ENCODE measurements at places on chromosomes 7 and 10. TPM values are rescaled to one million over a fixed set of nuclear protein-coding genes. Genes with fewer than 3 reads are reported as not detected.

Gene GNGT1
- total RNA-seq, result not detected

Gene FAM171A1
- total RNA-seq, result 8.3 TPM

Gene ASNS
- 6.7 TPM for total RNA-seq

Gene NME8
- not detected for total RNA-seq

Gene PKD1L1
- 1.5 TPM for total RNA-seq

Gene WEE2
- total RNA-seq, result not detected

Gene C7orf57
- not detected for total RNA-seq

Gene IDE
- total RNA-seq, result 42.1 TPM

Gene CALY
- total RNA-seq, result not detected

Gene VAX1
- total RNA-seq, result not detected

Gene CPA5
- total RNA-seq, result not detected

Gene KCND2
- total RNA-seq, result not detected

Gene ST8SIA6
- total RNA-seq, result 10.1 TPM

Gene WNT8B
- total RNA-seq, result not detected

Gene MARVELD1
- 6.4 TPM for total RNA-seq

GRCh38 chr7:97499204-97499603, 232.7 kb upstream of the TAC1 start:
- DNase-seq, result no peak

DNA sequence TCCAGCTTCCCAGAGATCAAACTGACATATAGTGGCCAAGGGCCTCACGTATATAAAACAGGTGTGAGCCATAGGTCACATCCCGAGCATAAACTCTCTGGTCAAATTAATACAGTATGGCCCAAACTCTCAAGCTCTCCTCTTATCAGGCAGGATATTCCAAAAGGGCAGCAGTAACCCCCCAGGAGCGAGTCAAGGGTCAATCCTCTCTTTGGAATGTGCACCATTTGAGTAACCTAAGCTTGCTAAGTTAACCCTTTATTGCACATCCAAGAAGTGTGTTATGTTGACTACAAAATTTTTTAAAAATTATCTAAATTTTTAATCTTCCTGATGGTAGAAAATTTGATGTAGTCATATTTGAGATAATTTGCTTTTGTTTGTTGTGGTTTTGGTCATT, 4.5 kb upstream of the TRIM24 start:
- no peak for DNase-seq

DNA sequence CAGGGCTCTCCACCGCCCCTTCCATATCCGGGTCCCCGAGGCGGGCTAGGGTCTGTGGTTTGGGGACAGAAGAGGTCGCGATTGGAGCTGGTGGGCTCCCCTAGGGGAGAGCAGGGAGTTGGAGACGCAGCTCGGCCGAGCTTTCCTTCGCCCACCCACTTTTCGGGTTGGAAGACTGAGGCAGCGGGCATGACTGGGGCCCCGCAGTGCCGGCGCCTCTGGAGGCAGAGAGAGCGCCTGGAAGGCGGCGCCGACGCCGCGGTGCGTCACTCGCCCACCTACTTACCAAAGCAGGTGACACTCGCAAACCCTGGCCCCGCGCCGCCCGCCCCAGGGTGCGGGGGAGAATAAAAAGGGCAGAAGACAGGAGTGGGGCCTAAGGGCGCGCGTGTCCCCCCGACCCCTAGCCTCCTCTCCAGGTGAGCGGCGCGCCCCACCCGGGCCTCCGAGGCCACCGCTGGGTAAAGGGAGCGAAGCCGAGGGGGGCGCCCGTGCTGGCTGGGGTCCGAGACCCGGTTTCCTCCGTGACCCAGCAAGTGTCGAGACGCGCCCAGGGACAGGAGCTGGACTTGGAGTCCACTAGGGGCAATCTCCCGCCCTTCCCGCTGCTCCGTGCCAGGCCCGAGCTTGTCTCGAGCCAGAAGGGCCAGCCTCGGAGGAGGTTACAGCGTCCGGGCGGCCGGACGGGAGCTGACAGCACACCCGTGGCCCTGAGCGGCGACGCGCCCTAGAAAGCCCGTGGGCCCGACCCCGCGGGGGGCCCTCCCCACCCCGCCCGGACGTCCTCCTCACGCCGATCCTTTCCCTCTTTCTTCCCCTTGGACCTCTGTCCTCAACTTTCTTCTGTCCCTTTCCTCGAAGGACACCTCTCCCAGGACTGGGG, 34.4 kb upstream of the GRID1 start:
- peak; percentile 40 for DNase-seq

- DNase-seq, result no peak
These were observed 41.1 kb downstream of the INSIG1 start for GRCh38 chr7:155338632-155339320.

DNA sequence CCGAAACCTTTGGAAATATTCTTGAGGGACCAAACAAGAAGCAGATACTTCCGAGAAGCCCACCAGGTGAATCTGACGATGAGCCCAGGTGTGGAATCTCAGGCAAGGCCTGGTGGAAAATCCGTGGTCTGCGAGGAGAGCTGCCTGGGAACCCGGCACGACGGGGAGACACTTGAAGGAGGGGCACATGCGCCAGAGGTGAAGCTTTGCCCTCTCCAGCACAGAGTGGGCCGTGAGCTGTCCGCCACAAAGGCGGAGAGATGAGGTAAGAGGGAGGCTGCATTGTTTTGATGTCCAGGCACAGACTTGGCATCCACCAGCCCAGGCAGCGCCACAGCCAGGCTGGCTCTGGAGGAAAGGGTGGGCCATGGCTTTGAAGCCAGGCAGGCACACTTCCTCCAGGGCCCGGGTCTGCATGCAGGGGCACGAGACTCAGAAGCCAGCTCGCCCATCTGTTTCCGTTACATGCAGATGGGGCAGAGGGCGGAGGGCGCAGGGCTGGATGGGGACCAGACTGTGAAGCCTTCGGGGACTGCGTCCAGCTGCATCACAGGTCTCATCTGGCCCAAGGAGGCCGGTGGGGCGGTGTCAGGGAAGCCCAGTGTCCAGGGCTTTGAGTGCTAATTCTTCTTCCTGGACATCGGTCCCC, 45.4 kb downstream of the CALML3 start:
- peak; percentile 9 for DNase-seq

DNA sequence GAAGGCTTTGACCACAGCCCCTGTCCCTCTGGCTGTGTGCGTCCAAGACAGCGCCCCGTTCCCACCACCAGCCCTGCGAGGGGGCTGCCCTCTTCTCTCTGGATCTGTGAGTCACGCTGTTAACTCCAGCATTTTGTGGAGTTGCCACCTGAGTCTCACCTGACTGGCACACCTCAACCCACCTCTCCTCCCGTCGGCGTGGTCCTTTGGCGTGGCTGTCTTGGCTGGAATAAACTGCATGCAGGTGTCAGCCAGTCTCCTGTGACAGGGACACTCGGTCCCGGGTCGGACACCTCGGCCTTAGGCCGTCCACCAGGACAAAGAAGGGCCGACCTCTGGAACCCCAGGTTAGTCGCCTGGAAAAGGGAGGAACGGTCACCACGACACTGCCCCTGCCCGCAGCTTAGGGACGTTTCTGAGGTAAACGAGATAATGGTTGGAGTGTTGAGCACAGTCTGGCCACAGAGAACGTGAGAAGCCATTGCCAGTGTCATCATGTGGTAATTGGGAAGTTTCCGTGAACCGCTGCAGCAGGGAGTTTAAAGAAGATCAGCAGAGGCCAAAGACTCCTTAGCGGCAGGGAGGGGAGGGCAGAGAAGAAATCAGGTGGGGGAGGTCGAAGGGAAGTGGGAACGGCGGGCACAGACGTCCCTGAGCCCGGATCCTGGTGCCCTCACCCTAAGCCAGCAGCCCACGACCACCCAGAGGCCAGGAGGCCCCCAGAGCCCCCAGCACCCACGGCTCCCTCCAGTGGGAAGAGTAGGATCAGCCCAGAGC, 73.6 kb upstream of the FAM20C start:
- peak; percentile 11 for DNase-seq

DNA sequence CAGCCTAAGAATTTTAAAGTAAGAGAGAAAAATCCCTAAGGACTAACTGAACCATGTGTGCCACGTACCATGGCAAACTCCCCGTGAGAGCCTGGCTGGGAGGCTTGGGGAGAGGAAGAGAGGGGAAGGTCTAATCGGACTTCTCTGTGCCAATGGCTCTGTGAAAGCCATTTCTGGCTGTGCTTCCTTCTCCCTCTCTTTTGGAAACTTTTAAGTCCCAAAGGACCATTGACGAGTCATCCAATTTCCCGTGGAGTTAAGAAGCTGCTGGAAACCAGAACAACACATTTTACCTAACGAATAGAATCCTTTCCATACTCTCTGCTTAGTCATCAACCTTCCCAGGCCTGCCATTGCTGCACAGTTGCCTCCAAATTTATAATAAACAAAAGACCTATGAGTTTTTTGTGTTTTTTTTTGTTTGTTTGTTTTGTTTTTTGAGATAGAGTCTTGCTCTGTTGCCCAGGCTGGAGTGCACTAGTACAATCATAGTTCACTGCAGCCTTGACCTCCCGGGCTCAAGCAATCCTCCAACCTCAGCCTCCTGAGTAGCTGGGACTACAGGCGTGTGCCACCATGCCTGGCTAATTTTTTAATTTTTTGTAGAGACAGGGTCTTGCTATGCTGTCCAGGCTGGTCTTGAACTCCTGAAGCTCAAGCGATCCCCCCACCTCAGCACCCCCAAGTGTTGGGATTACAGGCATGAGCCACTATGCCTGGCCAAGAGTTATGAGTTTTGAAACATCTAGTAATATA, 13.2 kb downstream of the LAMB1 start:
- no peak for DNase-seq

DNA sequence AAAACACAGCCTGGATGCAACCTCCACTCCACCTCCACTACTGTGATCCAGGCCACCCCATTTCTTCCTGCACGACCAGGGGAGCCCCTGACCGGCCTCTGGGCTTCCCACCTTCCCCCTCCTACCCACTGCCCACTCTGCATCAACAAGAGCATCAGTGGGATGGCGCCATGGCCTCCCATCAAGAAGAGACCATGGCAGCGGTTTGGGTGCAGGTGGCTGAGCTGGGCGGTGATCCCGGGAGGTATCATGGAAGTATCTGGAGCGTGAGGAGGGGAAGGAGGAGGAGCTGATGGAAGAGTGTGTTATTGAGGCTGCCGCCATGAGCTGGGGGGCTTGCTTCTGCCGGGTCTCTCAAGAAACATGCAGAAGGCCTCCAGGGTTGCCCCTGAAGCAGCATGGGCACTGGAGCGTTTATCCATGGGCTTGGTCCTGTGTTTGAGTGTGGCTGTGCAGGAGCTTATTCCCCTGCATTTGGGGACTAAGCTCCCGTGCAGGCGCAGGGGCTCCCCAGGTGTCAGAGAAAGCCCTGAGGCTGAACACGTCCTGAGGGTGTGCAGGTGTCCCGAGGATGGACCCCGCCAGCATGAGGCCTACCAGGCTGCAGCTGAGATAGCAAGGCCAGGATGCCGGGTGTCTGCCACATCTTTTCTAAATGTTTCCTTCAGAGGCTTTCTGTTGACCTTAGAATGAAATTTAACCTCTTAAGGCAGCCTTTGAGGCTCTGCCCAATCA, 99.2 kb upstream of the PCBD1 start:
- DNase-seq, result no peak

GRCh38 chr10:5840314-5841307, 27.4 kb upstream of the GDI2 start:
- DNase-seq, result peak; percentile 41

DNA sequence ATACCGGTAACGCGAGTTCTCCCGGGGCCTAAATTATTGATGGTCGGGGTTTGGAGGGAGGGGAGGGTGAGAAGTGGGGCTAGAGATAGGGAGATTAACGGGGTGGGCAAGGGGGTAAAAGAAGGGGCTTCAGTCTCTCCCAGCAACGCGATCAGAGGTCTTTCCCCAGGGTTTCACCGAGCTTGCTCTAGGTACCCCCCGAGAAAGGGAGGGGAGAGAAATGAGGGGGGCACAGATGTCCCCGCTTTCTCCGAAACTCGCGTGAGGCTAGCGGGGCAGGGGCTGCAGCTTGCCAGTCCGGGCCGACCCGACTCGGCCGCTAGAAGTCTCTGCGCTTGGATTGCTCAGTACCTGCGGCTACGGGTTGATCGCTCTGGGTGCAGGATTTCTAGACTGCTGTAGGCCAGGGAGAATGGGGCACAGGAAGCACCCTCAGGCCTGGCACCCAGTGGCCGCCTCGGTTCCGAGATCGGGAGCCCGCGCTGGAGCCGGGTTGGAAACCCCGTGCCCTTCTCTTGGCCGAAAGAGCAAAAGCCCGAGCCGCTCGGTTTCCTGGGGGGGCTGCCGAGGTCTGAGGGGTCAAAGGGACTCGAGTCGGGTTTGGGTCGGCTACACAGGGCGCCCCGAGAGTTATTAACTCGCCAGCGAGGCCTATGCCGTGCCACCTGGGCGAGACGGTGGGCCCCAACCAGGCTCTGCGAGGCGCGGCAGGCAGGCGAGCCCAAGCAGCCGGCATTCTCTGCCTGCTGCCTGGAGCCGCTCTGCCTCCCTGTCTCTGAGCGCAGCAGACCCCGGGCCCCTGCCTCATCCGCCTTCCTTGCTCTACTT, 3.1 kb downstream of the PAX2 start:
- no peak for DNase-seq

- DNase-seq, result no peak
These were observed 13.4 kb downstream of the BLNK start for GRCh38 chr10:96257944-96258343.

GRCh38 chr7:134451656-134452055, 7.2 kb downstream of the AKR1B1 start:
- no peak for DNase-seq

GRCh38 chr7:129975309-129975708, 22.5 kb upstream of the UBE2H start:
- no peak for DNase-seq

DNA sequence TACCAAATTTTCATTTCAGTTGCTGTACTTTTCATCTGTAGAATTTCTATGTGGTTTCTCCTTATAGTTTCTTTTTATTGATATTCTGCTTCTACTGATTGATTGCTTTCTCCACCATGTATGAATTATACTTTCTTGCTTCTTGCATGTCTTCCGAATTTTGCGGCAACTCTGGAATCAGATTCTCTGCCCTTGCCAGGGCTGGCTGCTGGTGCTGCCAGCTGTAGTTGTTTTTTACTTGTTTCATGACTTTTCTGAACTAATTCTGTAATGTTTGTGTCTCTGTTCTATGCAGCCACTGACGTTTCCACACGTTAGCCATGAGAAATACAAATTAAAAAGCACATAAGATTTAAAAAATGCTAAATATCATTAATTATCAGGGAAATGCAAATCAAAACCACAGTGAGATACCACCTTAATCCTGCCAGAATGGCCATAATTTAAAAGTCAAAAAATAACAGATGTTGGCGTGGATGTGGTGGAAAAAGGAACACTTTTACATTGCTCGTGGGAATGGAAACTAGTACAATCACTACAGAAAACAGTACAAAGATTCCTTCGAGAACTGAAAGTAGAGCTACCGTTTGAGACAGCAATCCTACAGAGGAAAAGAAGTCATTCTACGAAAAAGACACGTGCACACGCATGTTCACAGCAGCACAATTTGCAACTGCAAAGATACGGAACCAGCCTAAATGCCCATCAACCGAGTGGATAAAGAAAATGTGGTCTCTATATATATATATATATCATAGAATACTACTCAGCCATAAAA, 51.5 kb downstream of the MAD1L1 start:
- no peak for DNase-seq

- DNase-seq, result peak; percentile 2
These were observed 29.4 kb upstream of the KNDC1 start for GRCh38 chr10:133130602-133131001.

Measured in left ventricle myocardium inferior (tissue), 1 donor.